GM23338 (cell line): ENCODE measurements at places on chromosomes 6 and 20. TPM values are rescaled to one million over a fixed set of nuclear protein-coding genes. Genes with fewer than 3 reads are reported as not detected.

Gene SCUBE3
- 0.70 and 1.1 TPM in 2 replicates for total RNA-seq

Gene TSBP1
- total RNA-seq, result not detected in 2 replicates

Gene ARFGAP1
- total RNA-seq, result 88.8 and 95.5 TPM in 2 replicates

Gene ANGPT4
- total RNA-seq, result 0.17 and 1.0 TPM in 2 replicates

Gene KIAA0408
- 4.0 and 7.6 TPM in 2 replicates for total RNA-seq

DNA sequence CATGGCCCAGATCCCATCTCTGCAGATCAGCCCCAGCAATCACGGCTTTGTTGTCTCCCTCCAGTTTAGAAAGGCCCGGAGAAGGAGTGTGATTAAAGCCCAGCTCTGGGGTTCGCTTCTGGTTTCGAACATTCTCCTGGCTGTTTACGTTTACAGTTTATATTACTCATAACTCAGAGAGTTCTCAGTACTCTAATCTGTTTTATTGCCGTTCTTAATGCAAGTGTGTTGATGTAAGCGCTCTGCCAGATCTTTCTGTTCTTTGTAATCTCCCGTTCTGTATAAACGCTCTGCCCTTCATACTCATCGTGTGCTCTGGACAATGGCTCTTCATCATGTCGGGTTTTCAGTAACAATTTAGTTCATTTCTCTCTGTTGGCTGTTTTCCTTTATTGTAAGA lies 118.0 kb upstream of the PRND start:
- no peak for DNase-seq
- H3K27ac ChIP-seq, result no peak overlapping the region
- no peaks in the 10 kb centered on the region for H3K4me1 ChIP-seq
- H3K27me3 ChIP-seq, result no peaks in the 10 kb centered on the region

- H3K4me1 ChIP-seq, result no peaks in the 10 kb centered on the region
- no peaks in the 10 kb centered on the region for H3K27me3 ChIP-seq
- H3K36me3 ChIP-seq, result no peaks in the 10 kb centered on the region
- H3K27ac ChIP-seq, result no peak overlapping the region
- DNase-seq, result no peak
These were observed 77.4 kb upstream of the MTHFD1L start for GRCh38 chr6:150788089-150788488.

DNA sequence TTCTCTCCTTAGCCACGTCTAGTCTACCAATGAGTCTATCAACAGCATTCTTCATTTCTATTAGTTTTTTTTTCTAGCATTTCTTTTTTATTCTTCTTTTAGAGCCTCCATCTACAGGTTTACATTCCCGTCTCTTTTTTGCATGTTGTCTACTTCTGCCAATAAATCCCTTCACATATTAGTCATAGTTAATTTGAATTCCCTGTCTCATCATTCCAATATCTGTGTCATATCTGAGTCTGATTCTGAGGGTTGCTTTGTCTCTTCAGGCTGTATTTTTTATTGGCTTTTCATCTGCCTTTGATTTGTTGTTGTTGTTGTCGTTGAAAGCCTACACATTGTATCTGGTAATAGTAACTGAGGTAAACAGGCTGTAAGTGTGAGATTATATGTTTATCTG lies 104.6 kb downstream of the HMGCLL1 start:
- no peak overlapping the region for H3K27ac ChIP-seq
- no peak overlapping the region for H3K4me3 ChIP-seq
- no peaks in the 10 kb centered on the region for H3K27me3 ChIP-seq
- H3K36me3 ChIP-seq, result no peaks in the 10 kb centered on the region
- H3K4me1 ChIP-seq, result no peaks in the 10 kb centered on the region

DNA sequence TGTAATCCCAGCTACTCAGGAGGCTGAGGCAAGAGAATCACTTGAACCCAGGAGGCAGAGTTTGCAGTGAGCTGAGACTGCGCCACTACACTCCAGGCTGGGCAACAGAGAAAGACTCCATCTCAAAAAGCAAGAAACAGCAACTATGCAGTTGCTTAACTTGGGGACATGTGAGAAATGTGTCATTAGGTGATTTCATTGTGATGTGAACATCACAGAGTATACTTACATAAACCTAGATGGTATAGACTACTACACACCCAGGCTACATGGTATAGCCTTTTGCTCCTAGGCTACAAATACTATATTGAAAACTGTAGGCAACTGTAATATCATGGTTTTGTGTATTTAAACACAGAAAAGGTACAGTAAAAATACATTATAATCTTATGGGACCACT lies 3.3 kb upstream of the COQ3 start:
- DNase-seq, result no peak
- H3K27ac ChIP-seq, result no peak overlapping the region
- H3K27me3 ChIP-seq, result no peaks in the 10 kb centered on the region
- H3K36me3 ChIP-seq, result peaks cover 29% of the 10 kb centered on the region

GRCh38 chr20:49597825-49598395 lies 30.0 kb upstream of the PTGIS start:
- H3K27me3 ChIP-seq, result no peaks in the 10 kb centered on the region
- no peaks in the 10 kb centered on the region for H3K4me1 ChIP-seq
- no peak overlapping the region for H3K4me3 ChIP-seq
- no peak for DNase-seq
- H3K27ac ChIP-seq, result no peak overlapping the region

- DNase-seq, result no peak
- no peak overlapping the region for H3K4me3 ChIP-seq
- H3K27me3 ChIP-seq, result no peaks in the 10 kb centered on the region
- H3K27ac ChIP-seq, result no peak overlapping the region; the same call in 1 of the 2 replicates
These were observed 12.6 kb downstream of the DYNLT1 start for GRCh38 chr6:158631678-158632537.

DNA sequence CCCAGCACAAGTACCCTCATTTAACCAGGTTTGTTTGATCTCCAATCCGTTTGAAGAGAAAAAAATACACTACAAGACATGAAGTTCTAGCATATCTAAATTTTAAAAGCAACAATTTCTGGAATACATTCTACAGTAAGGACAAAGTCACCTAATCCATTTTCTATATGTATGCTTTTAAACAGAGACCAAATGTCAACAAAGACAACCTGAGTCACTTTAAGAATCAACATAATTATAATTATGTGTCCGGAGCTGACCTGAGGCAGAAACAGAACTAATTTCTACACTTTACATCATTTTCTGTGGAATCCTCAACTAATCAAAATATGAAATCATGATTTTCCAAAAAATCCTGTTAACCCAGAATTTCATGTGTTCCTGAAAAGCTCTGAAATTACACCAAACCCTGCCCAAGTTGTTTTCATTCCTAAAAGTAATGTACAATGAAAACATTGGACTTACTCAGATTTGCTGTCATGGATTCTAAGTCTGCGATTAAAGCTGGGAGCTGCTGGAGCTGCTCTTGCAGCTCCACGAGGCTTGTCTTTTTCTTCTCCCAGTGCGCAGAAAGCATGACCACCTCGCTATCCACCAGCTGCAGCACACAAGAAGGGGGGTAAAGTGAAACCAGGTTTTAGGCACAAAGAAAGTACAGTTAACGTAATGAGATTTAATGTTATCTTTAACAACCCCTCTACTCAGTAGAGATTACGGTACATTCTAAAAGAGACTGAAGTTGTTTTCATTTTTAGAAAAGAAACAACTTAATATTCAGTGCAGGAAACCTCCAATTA lies 35.8 kb downstream of the DTNBP1 start:
- DNase-seq, result no peak
- H3K4me1 ChIP-seq, result 0 out of 2 replicates have a peak, but pooled peaks cover 7% of the 10 kb centered on the region
- no peaks in the 10 kb centered on the region for H3K36me3 ChIP-seq
- no peak overlapping the region for H3K4me3 ChIP-seq

DNA sequence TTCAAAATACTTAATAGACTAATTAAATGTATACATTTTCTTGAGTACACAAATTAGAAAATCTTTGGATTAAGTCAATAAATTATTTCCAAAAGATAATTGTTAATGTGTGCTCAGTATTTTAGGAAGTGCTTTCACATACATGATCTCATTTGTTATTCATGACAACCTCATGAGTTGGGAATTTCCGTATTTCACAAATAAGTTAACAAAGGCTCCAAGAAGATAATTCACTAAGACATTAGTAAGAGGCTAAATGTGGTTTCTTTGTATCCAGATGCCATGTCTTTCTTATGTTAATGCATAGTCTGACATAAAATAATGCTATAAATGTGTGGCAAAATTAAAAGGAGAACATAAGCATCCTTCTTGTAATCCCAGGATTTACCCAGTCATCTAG lies 79.5 kb upstream of the TCF21 start:
- no peaks in the 10 kb centered on the region for H3K4me1 ChIP-seq
- DNase-seq, result no peak

DNA sequence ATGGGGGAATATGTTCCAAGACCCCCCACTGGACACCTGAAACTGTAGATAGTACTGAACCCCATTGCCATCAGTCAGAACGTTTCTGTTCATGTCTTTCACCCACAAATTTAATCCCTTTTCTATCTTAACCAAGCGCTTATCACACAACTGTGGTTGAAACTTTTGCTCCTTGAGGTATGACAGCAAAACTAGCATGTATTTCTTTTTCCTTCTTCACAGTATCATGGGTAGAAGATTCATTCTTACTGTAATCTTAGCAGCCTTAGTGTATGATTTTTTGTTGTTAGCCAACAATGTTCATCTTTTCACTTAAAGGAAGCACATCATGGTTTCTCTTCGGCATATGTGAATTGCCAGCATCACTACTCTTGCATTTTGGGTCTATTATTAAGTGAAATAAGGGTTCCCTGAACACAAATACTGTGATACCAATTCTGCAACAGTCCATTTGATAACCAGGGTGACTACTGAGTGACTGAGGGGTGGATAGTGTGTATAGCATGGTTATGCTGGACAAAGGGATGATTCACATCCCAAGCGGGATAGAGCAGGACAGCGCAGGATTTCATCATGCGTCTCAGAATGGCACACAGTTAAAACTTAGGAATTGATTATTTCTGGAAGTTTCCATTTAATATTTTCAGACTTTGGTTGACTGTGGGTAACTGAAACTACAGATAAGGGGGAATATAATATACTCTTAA lies 41.8 kb downstream of the KCNS1 start:
- H3K27ac ChIP-seq, result no peak overlapping the region
- no peak overlapping the region for H3K4me3 ChIP-seq
- no peaks in the 10 kb centered on the region for H3K4me1 ChIP-seq
- H3K27me3 ChIP-seq, result no peaks in the 10 kb centered on the region

- H3K4me3 ChIP-seq, result no peak overlapping the region
- no peak overlapping the region for H3K27ac ChIP-seq
- no peaks in the 10 kb centered on the region for H3K36me3 ChIP-seq
- H3K4me1 ChIP-seq, result peaks cover 21% of the 10 kb centered on the region
- no peaks in the 10 kb centered on the region for H3K27me3 ChIP-seq
These were observed 6.0 kb upstream of the VEGFA start for GRCh38 chr6:43763812-43764522.

- no peak overlapping the region for H3K27ac ChIP-seq
- no peaks in the 10 kb centered on the region for H3K4me1 ChIP-seq
- H3K36me3 ChIP-seq, result no peaks in the 10 kb centered on the region
- H3K4me3 ChIP-seq, result no peak overlapping the region
- H3K27me3 ChIP-seq, result no peaks in the 10 kb centered on the region
- DNase-seq, result no peak
These were observed 105.2 kb upstream of the MAN1A1 start for GRCh38 chr6:119454714-119455113.

DNA sequence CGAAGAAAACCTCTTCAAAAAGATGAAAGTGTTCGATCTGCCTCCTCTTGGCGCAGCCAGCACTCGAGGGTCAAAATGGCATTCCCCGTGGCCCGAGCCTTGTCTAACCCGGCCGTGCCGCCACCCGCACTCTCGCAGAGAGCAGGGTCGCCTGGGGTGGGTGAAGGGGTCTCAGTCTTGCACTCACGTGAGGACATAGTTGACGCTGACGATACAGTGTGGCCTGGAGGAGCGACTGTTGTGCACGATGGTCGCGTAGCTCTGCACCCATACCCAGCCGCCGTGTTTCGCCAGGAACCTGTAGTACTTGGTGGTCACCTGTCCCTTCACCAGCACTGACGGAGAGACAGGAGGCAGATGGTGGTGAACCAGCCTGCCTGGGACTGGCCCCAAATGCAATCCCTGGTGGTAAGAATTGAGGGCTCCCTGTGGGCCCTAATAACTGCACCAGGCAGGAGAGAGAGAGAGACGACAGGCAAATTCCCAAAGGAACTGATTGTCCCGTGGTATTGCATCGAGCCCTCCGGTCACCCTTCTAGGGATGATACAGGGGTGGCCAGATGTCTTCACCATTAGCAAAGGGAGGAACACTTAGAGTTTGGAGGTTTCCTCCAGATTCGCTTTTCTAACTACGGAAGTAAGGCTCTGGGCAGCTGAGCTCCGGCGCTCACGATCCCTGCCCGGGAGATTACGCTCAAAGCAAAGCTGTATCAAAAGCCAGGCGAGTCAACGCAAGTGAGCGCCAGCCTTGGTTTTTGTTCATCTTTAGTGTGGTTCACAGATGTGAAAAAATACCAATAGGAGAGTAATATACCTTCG lies 17.4 kb downstream of the SIM1 start:
- peaks cover 94% of the 10 kb centered on the region for H3K27me3 ChIP-seq
- DNase-seq, result peak; percentile 27
- H3K4me3 ChIP-seq, result peak overlapping the region; percentile 44
- no peaks in the 10 kb centered on the region for H3K36me3 ChIP-seq

DNA sequence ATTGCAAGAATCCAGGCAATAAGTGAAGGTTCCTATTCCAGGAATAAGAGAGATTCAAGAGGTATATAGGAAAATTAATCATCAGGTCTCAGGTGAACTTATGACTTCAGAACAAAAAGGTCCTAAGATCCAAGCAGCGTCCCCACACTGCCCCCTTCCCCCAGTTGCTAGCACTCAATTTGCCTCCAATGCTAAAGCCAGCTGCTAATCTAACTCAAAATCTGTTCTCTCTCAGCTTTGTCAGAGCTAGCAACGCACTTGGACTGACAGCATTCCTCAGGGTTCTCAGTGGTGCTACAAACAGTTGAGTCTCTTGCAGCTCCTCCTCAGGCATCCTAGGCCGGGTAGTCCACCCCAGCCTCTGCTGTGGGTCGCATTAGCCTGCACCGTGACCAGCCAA lies 148.3 kb downstream of the RFX6 start:
- peak; percentile 36 for DNase-seq
- H3K27me3 ChIP-seq, result no peaks in the 10 kb centered on the region
- H3K4me1 ChIP-seq, result no peaks in the 10 kb centered on the region

DNA sequence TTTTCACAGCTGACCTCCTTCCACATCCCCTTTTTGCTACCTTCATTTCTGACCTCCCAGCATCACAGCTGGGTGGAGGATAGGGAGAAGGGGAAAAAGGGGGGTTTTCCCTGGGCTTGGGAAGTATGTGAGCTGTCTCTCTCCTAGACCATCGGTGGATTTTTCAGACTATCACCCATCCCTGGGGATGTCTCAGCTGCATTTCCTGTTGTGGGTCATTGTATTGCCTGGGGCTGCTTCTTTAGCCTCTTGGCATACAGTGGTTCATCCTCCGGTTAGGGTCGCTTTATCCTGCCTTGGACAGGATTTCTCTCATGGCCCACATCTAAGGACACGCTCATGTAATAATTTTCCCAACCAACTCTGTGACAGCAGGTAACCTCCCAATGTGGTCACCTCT lies 142.5 kb upstream of the ARG1 start:
- H3K27ac ChIP-seq, result no peak overlapping the region
- no peaks in the 10 kb centered on the region for H3K27me3 ChIP-seq
- no peaks in the 10 kb centered on the region for H3K36me3 ChIP-seq
- 0 out of 2 replicates have a peak, but pooled peaks cover 3% of the 10 kb centered on the region for H3K4me1 ChIP-seq

GRCh38 chr6:25919657-25920056 lies 10.8 kb downstream of the SLC17A2 start:
- no peak overlapping the region for H3K4me3 ChIP-seq
- H3K36me3 ChIP-seq, result no peaks in the 10 kb centered on the region
- no peak overlapping the region for H3K27ac ChIP-seq
- H3K27me3 ChIP-seq, result no peaks in the 10 kb centered on the region
